Fibroblast of skin of back (primary cell): ENCODE measurements at places on chromosomes 1 and 21.
A peak's percentile ranks its signal among the peaks of the same experiment; 100 is the strongest.

DNA sequence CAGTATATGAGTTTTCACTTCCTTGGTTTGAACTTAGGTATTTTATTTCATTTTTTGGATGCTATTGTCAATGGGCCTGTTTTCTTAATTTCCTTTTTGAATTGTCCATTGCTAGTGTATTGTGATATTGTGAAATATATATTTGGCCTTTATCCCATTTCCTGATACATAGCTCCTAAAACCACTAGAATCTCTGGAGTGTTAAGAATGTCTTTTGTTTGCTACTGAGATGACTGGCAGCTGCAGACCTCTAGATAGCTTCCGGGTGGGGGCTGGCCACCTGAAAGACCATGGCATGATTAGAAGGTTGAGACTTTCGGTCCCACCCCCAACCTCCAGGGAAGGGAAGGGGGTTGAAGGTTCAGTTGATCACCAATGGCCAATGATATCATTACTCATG is 245.4 kb downstream of the KCNJ6 start:
- peak; percentile 61 for DNase-seq

- no peak for DNase-seq
These were observed 338.1 kb downstream of the RPS6KC1 start for GRCh38 chr1:213389061-213389581.

DNA sequence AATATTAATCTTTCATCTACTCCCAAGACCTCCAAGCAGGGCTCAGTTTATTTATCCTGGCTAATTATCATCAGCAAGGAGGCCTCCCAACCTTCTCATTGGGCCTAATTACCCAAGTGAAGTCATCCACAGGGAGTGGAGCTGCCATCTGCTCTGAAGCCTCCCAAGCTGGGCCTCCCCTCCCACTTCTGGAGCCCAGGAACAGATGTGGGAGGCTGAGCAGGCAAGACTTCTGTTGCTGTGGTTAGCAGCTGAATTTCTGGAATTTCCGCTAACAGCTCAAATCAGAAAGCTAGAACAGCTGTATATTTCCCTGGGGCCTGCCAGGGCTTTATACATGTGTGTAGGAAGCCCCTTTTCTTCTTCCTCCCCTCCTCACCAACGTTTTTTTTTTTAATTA is 127.5 kb downstream of the UCK2 start:
- DNase-seq = peak; percentile 75

- no peak for DNase-seq
These were observed 424.7 kb downstream of the LMO4 start for GRCh38 chr1:87753366-87753765.

GRCh38 chr1:233406994-233407631 is 79.6 kb downstream of the MAP3K21 start:
- DNase-seq = no peak

DNA sequence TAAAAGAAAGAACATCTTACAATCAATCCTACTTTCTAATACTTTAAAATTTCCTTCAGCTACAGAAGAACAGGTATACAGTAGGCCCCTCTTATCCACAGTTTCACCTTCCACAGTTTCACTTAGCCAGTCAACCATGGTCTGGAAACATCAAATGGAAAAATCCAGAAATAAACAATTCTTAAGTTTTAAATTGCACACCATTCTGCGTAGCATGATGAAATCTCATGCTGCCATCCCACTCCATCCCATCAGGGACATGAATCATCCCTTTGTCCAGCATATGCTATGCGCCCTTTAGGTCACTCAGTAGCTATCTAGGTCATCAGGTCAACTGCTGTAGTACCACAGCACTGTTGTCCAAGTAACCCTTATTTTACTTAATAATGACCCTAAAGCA is 67.7 kb downstream of the HSF2BP start:
- DNase-seq = no peak

DNA sequence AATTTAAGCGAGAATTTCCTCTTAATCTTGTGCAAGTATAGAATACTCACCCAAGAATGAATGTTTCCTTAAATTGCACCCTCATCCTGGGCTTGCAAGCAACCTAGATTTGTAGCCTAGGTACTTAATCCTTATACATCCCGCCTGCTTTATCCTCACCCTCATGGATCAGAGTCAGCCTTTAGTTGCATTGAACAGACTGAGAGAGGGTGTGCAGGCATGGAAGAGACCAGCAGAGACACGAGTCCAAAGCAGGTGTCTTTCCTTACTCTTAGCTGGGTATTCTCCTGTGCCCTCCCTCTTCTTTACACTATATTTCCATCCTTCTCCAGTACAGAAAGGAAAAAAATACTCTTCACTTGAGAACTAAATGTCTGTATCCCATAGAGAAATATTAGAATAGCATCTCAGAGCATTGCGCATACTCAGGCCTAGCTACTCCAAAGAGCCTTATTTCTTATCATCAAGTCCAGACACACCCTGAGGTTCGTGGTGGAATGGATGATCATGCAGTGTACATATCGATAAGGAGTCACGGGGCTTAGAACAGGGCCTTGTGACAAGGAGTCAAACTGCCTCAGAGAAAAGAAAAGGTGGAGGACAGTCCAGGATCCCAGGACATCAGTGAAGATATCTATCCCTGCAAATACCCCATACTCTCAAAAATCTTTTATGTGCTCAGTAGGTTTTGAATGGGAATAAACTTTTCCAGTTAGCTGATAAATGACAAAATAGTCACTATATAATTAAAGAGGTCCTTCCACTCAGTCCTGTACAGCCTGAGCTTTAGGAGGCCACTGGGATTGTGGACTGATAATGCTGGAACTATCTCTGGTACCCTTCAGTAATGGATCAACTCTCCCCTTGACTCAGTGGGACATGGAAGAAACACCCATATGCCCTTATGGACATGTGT is 297.9 kb downstream of the GRIK1 start:
- DNase-seq = no peak

DNA sequence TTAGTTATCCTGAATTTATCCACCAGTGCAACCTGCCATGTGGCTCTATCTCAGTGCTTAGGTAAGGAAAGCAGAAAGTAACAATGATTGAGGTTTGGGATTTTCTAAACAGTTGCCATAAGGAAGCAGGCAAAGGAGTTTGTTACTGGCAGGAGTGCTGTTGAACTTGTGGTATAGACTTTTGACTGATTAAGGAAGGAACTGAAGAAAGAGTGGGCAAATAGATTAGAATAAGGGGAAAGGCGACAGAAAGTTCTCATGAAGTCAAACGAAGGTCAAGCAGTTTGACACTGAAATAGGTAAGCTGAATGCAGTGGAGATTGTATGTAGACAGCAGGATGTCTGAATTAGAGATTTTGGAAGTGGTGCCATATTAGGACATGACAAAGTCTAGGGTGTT is 24.2 kb upstream of the CR2 start:
- no peak for DNase-seq

GRCh38 chr1:38571726-38572125 is 287.8 kb downstream of the RRAGC start:
- no peak for DNase-seq

GRCh38 chr1:100627054-100627716 is 89.2 kb downstream of the GPR88 start:
- DNase-seq = peak; percentile 89
